CD4-positive, alpha-beta T cell (primary cell): ENCODE measurements at places on chromosomes 16 and 17. TPM values are rescaled to one million over a fixed set of nuclear protein-coding genes. Genes with fewer than 3 reads are reported as not detected.

- DNase-seq = no peak
Measured at GRCh38 chr17:36540696-36541095, 4.0 kb upstream of the GGNBP2 start.

GRCh38 chr17:36880268-36880905 is 56.9 kb upstream of the LHX1 start:
- DNase-seq = no peak

DNA sequence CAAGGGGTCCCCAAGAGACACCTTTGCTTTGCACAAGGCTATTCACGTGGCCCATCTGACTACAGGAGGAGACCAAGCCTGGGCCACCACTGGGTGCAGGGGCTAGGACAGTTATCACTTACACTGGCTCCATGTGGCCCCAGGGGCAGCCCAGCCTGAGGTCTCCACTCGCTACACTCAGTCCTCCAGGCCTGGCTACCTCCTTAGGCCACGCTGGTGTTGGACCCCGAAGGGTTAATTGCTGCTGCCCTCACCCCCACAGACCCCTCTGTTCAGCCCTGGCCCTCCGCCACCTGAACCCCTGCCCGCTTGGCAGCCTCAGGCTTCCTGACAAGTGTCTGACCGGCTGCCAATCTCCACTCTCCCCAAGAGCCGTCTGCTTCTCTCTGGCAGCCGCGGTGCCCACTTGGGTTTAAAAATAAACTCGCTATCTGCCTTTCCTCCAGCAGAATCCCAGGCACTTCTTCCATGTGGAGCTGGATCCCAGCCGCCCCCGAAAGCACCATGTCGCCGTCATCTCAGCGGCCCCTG is 27.8 kb downstream of the ADAM11 start:
- no peak for DNase-seq

DNA sequence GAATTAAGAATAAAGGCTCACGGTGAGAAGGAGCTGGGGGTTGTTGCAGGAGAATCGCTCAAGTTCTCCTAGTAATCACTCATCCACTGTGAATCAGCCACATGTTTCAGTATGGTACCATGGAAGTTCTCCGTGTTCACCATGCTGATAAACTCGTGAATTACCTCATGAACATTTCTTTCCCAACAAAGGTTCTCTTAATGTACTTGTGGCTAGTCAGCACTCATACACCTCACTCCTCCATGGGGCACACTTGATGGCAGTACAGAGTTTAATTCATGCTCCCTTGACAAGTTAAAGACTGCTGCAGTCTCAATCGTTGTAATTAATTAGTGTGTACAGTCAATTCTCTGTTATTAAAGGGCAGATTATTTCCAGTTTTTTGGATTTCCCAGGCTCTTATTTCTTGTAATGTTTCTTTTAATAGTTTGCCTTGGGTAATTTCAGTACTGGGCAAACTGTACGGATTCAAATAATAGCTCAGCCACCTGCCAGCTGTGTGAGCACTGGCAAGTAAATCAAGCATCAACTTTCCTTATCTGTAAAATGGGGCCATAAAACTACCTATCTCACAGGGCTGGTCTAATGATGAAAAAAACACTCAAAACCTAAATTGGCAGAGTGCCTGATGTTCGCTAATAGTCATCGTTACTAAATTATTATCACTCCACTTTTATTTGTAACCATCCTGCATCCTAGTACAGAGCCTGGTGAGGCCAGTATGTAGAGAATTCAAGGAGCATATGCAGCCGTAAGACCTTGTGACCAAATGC is 6.1 kb downstream of the GOT2 start:
- DNase-seq = no peak

KRT36 gene
- total RNA-seq = not detected

RECQL5 gene
- total RNA-seq = 16.4 TPM

GRCh38 chr16:4696172-4696904 is 3.0 kb downstream of the NUDT16L1 start:
- DNase-seq = no peak

KCNJ2 gene
- total RNA-seq = not detected

MC1R gene
- 6.7 TPM for total RNA-seq

TMEM235 gene
- not detected for total RNA-seq

GRCh38 chr17:73364155-73364522 is 52.3 kb upstream of the CDC42EP4 start:
- no peak for DNase-seq

DNA sequence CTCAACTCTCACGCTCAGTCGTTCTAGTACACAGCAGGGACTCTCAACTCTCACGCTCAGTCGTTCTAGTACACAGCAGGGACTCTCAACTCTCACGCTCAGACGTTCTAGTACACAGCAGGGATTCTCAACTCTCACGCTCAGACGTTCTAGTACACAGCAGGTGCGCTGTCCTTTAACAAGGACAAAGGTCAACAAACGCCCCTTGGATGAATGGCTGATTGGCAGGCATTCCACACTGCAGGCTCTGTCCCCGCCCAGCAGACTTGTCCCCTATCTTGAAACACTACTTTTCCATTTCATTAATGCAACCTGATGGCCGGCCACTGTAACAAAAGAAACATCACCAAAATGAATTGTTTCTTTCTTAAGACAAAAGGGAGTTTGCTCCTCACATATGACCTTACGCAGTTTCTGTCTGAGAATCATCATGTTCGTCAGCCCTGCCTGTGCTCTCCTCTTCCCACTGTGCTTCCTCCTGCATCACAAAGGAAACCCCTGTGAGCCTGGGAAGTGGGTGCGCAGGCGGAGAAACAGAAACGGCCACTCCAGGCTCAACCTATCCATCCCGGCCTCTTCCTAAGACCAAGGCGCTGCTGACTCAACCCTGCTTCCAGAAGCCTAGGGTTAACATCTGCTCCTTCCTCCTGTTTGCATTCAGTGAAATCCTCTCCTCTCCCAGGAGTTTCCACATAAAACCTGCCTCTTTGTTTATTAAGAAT is 59.8 kb downstream of the ANKRD11 start:
- no peak for DNase-seq

GRCh38 chr17:73432624-73433190 is 120.9 kb upstream of the CDC42EP4 start:
- no peak for DNase-seq

GRCh38 chr17:3318336-3318735 is 20.2 kb upstream of the OR3A1 start:
- no peak for DNase-seq

DNA sequence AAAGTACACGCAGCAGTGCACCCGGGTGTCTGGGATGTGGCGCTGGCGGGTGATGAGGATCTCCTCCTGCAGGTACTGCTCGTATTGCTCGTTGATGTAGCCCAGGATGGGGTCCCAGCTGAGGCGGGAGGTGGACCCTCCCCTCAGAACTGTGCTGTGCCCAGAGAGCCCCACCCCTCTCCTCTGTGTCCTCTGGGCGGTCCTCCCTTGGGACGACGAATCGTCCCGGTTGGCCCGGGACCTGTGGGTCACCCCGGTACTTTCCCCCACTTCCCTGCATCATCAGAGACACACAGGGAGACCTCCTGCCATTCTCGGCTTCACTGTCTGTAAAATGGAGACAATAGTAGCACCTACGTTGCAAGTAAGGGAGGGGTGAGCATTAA is 4.2 kb downstream of the SEPTIN12 start:
- DNase-seq = no peak
